Tibial nerve (tissue), 4 donors: ENCODE measurements at places on chromosomes 12 and 14.

GRCh38 chr12:66405395-66405794 lies 103.1 kb downstream of the HELB start:
- no peak for DNase-seq

DNA sequence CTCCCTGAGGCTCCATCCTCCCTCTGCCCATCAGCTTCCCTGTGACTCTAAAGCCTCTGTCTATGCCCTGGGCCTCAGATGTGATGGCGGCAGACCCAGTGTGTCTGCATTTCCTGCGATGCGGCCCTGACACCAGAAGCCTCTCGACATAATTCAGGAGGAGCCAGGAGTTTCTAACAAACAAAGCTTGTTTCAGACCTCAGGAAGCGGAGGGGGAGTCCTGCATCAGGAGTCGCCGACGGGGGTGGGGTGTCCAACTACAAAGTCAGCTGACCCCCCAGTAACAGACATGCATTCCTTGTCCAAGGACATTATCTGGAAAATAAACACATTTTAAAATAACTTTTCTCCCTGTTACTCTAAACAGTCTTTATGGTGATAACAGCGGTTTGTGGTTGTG lies 167.5 kb downstream of the DPF3 start:
- no peak for DNase-seq

DNA sequence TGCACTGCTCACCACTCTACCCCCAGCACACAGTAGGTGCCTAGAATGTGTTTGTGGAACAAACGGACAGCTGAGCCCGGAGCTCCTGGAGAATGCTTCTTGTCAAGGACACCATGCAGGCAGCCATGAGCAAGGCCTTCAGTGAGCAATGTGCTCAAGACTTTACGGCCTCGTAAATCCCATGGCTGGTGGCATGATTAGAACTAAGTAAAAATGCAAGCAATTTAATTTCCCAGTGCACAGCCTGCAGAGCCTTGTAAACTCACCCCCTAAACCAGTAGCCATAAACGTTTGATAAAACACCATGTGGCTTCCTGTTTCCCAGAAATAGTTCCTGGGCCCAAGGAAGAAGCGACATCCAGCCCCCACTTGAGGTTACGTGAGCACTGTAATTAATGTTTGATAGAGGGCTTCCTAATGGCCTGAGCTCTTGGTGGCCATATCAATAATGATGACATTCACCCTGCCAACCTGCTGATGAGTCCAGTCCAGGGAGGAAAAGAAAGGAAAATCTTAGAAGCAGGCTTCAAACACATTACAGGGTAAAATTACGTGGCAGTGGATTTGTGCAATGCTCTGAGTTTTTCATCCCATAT lies 36.4 kb upstream of the FICD start:
- no peak for DNase-seq

GRCh38 chr14:92160619-92161018 lies 38.9 kb downstream of the CPSF2 start:
- no peak for DNase-seq

DNA sequence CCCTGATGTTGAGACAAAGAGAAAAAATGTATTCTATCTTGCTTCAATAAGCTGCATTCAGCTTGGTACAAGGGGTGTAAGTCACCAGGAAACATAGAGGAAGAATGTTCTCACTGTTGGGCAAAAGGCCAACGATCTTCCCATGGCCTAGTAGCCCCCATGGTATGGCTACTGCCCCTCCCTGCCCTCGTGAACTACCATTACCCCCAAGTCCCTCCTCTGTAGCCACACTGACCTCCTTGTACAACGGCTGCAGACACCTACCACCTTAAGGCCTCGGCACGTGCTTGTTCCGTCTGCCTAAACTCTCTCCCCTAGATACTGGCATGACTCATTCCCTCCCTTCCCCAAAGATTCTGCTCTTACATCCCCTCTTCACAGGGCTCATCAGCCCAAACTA lies 81.9 kb upstream of the ANO2 start:
- DNase-seq: no peak

DNA sequence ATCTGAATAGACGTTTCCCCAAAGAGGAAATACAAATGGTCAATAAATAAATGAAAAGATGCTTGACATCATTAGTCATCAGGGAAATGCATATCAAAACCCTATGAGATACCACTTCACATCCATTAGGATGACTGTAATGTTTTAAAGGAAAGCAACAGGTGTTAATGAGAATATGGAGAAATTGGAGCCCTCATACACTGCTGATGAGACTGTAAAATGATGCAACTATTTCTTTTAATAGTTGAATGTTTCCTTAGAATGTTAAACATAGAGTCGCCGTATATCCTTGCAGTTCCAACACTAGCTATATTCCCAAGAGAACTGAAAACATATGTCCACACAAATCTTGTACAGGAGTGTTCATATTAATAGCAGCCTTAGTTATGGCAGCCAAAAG lies 133.2 kb downstream of the SLC38A4 start:
- DNase-seq: no peak

DNA sequence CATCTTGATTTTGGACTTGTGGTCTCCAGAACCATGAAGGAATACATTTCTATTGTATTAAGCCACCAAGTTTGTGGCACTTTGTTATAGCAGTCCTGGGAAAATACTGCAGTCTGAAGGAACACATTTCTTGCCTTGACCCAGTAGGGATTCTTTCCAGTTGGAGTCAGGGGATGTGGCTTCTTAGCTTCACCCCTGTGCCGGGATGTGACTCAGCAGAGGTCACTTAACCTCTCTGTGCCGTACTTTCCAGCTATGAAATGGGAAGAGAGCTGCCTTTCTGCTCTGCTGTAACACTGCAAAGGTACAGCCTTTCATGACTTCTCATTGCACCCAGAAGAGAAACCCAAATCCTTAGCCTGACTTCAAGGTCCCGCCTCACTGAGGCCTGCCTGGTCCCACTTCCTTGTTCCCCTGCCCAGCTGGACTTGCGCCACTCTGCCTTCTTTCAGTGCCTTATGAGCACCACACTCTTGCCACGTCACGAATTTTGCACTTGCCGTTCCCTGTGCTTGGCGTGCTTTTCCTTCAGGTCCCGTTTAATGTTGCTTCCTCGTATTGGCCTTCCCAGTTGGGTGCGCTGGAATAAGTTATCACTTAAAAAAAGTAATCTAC lies 24.2 kb downstream of the CHST11 start:
- peak; percentile 26 for DNase-seq

DNA sequence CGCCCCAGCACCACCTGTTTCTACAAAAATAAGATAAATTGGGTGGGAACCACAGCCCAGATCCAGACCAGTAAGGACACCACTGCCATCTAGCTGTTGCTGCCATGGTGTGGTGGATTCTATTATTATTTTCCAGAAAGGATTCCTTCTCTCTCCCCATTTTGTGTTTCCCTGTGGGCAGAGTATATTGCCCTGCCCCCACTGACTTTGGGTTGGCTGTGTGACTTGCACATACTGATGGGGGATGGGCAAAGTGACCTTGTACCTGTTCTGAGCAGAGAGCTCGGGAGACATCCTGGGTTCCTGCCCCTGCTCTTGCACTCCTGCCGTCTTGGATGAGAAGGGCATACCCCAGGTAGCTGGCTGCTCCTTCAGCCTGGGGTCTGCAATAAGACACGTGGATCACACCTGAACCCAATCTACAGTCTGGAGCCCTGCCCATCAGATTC lies 24.3 kb downstream of the MOAP1 start:
- no peak for DNase-seq

DNA sequence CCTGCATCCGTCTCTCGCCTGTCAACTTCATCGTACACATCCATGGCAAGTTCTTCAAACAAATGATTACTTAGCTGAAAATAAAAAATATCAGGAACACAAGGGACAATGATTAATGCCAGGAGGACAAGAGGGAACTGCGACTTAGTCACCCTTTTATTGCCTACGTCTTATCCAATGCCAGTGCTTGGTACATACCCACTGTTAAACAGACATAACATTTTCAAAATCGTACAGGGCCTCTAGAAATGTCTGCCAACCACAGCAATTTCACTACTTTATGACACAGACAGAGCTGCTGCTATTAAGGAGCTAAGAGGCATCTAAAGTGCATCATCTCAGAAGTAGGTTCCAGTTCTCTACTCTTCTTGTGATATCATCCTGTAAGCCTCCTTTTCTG lies 34.6 kb downstream of the GIT2 start:
- DNase-seq: no peak

DNA sequence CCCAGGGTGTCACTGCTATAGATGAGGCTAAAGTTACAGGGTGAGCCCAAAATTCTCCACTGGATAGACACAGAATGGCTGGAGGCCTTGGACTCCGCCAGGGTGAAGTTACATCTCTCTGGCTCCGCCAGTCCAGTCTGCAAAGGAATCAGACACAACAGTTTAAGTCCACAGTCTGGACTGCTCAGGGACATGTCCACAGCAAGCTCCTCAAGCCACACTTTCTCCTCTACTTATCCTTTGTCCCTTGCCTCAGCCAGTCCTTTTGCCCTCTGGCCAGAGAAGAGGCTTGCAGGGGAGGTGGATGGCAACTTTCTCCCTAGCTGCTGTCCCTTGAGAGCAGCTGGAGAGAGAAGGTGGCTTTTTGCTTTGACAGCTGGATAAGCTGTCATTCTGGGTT lies 28.0 kb downstream of the PTPRB start:
- no peak for DNase-seq

DNA sequence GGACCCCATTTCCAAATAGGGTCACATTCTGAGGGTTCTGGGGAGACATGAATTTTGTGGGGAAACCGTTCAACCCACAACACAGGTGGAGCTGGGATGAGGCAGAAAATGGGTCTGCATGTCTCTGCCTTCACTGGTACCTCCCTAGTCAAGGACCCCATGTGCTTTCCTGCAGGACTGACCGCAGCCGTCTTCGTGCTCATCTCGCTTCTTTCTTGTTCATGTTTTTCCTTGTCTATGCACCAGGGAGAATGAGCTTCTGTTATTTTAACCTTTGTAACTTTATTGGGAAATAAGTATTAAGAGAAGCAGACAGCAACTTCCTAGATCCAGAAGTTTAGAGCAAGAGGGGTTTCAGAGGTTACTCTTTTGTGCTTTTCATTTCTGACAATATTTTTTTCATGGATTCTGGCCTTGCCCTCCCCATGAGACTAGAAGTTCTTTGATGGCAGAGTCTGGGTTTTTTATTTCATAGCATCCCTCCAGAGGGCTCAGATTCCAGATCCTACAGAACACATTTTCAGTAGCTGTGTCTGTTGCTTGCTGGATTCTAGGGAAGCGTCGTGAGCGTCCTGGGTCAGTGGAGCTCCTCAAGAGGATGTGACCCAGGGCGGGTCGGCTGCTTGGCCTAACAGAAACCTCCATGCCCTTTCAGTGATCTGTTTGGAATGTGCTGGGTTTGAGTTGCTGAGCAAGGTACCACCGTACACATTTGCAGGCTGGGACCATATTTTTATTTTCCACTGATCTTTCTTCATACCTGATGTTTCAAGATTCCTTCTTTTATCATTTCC lies 104.2 kb downstream of the ADGRD1 start:
- DNase-seq: no peak

DNA sequence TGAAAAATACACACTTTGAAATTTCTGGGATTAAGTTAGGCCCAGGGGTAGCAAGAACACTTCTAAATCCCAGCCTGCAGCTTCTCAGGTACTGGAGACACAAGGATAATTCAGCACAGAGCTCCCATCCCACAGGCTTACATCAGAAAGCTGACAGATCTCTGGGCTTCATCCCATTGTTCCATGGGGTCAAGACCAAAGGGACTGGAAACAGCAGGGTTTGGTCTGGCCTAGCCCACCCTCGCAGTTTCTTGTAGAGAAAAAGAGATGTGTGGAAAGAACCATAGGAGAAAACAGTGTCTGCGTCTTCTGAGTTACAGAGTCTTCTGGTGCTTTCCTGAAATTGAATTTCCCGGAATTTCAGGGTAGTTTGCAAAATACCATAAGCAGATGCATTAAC lies 59.6 kb upstream of the RIC8B start:
- no peak for DNase-seq

GRCh38 chr12:53643232-53643979 lies 17.2 kb upstream of the ATF7 start:
- no peak for DNase-seq

DNA sequence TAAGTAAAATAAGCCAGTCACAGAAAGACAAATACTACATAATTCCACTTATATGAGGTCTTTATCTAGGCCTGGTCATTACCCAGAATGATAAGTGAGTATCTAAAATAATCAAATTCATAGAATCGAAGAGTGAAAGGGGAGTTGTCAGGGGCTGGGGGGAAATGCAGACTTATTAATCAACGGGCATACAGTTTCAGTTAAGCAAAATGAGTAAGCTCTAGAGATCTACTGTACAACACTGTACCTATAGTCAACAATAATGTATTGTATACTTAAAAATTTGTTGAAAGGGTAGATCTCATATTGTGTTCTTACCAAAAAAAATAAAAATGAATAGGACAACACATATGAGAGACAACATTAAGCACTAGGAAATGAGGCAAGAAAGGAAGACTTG lies 13.3 kb downstream of the BTBD7 start:
- no peak for DNase-seq

GRCh38 chr14:96088074-96088473 lies 48.9 kb downstream of the C14orf132 start:
- no peak for DNase-seq

- no peak for DNase-seq
Measured at GRCh38 chr14:61564618-61565091, 130.7 kb upstream of the HIF1A start.

- DNase-seq: no peak
Measured at GRCh38 chr12:50894241-50894640, 51.5 kb downstream of the TMPRSS12 start.

DNA sequence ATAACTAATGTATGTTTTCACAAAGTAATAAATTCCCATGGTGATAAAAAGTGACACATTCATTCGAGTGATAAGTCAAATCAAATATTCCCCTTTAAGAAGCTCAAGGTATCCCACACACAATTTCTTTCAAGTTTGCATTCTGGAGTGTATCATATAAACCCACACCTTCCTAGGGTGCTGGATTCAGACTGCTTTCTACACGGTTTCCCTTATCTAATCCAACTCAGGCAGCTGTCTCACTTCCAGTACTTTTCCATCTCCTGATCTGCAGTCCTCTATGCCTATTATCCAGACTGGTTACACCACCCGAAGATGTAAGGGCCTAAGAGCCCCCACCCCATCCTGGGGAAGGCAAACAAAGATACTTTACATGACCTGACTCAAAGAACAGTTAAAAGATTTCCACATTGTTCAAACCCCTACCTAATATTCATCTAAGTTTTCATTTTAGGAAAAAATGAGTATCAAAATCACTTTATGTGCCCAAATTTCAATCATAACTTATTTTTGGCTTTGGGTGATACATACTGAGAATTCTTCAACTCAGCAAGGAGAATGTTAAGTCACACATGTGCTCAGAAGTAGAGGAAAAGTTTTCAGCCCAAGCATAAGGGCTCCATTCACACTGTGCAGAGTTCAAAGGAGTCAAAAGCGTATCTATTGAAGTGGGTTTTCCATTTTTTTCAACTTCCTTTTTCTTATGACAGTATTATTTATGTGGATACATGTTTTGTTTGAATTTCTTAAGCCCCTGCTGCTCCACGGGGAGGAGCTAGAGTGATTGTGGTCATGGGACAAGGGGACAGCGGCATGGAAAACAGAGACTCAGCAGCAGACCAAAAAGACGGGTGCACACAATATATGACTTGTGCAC lies 41.8 kb downstream of the CORO1C start:
- DNase-seq: no peak

- DNase-seq: no peak
Measured at GRCh38 chr12:52346593-52346992, 20.7 kb downstream of the KRT85 start.

- no peak for DNase-seq
Measured at GRCh38 chr14:70707138-70708038, 65.7 kb downstream of the TTC9 start.
